ENCODE measurements at places on chromosomes 7 and 10.

- no peak for DNase-seq
Measured at GRCh38 chr7:95784796-95785195, 12.4 kb downstream of the DYNC1I1 start.

- no peak for DNase-seq
Measured at GRCh38 chr10:25170627-25171026, 4.2 kb upstream of the GPR158 start.

- no peak for DNase-seq
Measured at GRCh38 chr10:72904806-72905205, 11.3 kb downstream of the OIT3 start.

DNA sequence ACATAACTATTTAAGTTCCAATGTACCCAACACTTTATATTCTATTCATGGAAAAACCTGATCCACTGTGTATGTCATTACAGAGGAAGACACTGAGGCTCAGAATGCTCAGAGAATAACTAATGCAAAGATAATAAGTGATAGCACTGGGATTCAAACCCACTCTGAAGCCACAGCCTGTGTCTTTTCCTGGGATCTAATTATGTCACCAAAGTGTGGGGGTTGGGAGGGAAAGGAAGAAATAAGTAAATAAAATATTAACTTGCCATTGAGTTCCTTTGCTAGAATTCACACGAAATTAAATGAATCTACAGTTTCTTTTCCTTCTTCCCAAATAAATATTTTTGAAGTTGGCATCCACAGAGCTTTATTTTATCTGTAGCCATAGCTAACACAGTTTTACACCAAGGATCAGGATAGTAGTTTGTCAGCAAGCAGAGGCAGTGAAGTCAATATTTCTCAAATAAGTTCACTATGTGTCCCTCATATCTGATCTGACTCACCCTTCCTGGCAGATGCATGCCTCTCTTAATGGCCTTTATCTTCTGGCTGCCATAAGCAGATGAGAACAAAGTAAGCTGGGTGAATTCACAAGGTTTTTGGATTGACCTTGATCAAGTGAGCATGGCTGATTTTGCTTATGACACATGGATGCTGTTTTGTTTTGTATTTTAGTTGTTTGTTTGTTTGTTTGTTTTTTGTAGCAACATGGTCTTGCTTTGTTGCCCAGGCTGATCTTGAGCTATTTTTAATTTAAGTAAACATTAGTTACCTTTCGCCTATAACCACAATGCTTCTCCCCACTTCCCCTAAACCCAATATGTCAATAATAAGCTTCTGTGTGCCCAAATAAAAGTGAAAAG is 6.3 kb downstream of the RAPGEF5 start:
- DNase-seq = no peak

- no peak for DNase-seq
Measured at GRCh38 chr7:157928808-157929425, 592.1 kb downstream of the DNAJB6 start.

GRCh38 chr7:103686064-103686463 is 240.1 kb upstream of the SLC26A5 start:
- no peak for DNase-seq

DNA sequence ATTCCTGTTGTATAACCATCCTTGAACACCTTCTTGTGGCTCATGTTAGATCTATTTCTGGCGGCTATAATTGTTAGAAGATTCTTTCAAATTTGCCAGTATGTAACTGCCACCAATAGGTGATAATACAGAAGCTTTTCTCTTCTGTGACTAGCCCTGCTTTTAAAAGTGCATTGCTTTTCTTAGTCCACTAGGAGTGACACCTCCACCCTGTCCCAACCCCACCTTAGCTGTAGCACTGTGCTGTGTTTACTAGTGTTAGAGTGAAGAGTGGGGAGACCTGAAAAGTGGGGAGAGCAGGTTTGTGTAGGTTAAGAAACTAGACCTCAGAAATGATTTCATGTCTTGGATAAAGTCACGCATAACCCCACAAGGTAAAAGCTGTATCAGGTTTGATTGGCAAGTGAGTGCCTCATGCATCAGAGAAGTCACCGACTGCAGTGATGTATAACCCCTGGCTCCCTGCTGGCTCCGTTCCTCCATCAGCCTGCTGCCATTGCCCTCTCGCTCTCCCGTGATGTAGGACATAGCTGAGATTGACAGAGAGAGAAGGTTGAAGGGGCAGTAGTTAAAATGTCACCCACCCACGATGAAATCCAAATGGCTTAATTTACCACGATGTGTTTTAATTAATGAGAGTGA is 12.5 kb downstream of the NPVF start:
- DNase-seq = no peak

GRCh38 chr7:27133409-27134231 is 3.1 kb upstream of the HOXA4 start:
- no peak for DNase-seq
